ENCODE measurements at places on chromosomes 6 and 20.

GRCh38 chr6:120447605-120448004 is 886.7 kb downstream of the TBC1D32 start:
- DNase-seq: no peak

- no peak for DNase-seq
These were observed 282.6 kb downstream of the CDC5L start for GRCh38 chr6:44670146-44670545.

DNA sequence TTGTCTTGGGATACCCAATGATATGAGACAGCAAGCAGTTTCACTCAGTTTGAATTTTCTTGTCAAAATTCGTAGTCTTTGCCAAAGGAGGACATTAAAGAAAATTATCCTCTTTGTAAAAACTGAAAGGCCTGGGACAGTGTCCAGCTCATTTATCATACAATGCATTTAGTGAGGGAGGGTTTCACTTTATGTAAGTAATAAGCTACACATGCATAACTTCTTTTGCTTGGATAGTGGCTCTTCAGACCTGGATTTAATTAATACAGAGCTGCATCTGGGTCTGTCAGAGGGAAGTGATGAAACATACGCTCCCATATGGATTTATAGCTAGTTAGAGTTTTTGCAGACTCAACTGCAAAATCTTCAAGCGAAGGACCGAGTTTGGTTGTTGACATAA is 175.6 kb downstream of the PHACTR1 start:
- no peak for DNase-seq

- no peak for DNase-seq
These were observed 251.6 kb upstream of the SOX4 start for GRCh38 chr6:21341910-21342309.

DNA sequence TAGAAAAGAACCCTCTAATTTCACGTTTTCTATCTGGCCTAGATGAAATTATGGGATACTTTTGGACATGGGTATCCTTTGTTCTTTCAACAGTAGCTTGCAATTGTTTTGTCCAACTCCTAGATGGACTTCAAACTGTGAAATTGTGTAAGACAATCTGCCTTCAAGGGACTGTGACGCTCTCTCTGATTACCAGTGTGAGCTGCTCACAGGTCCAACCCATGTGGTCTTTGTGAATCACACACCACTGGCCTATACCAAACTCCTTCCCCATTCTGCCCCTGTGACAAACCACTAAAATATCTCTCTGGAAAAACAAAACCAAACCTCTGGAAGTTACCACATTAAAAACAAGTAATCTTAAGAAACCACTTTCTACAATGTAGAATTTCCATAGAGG is 59.5 kb downstream of the NINL start:
- peak; percentile 51 for DNase-seq

- no peak for DNase-seq
These were observed 50.8 kb upstream of the BEND6 start for GRCh38 chr6:56904068-56904467.

DNA sequence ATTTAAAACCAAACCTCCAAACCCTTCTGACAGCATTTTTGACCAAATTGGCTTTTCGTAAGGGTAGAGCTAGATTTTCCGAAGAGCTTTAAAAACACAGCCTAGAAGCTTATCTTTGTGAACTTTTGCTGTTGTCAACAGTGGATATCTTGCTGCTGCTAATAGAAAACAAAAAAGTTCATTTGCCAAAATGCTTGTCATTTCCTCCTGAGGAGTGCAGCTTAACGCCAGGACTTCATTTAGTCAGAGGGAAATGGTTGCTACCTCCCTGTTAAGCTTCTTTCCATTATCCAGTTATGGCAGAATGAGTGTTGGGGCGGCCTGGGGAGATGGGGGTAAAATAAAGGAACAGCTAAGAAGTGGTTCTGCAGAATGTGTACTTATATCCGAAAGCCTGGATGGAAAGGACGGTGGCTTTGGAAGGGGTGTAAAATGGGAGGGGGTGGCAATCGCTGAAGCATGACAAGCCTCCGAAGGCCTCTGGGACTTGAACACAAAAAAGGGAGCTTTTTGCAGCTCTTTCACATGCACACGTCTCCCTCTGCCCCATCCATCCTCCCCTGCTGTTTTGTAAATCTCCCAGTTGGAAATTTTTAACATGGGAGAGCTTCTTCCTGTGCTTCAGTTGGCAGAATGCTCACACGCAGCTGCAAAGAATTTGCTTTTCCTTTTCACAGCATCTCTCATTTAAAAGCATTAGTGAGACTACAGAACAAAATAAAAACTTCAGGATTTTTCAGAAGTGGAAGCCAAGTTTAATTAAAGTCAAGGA is 22.5 kb downstream of the JARID2 start:
- no peak for DNase-seq

GRCh38 chr20:34907616-34908469 is 31.4 kb downstream of the ACSS2 start:
- DNase-seq: peak; percentile 80

Data from RKO (cell line).